ENCODE measurements at places on chromosomes 3 and 15.
A peak's percentile ranks its signal among the peaks of the same experiment; 100 is the strongest.

DNA sequence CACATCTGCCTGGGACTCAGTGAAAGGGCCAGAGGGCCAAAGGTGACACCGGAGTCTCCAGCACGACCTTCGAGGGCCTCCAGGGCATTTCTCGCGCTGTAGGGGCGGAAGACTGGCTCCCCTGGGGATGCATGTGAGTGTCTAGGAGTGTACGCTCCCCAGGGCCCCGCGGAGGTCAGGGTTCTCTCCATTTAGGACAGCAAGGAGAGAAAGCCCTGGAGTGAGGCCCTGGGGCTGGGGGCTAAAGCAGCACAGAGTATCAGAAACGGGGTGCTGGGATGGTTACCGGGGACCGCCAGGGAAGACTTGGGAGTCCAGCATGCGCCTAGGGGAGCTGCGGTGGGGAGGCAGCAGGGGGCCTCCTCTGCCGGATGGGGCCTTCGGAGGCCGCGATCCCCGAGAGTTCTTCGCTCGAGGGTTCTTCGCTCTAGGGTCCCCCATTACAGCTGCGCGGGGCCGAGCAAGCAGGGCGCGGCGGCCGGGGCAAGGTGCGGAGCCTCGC, 595 bp upstream of the APBA2 start:
- DNase-seq: no peak

- no peak for DNase-seq
These were observed 29.4 kb downstream of the NR2F2 start for GRCh38 chr15:96359616-96360521.

DNA sequence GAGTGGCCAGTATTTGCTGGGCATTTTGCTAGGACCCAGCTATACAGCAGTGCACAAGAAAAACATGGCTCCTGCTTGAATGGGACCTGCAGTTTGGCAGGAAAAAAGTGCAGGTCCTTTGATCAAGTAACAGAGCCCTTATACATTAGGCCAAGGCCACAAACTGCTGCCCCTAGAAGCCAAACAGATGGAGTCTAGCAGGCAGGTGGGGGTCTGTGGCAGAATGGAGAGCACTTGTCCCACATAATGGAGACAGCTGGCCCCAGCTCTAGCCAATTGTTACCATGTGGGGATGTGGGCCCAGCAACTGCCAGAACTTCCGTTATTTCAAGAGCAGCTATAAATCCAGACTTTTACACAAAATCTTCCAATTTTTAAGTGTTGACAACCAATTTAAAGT, 79.3 kb downstream of the SHQ1 start:
- no peak for DNase-seq

GRCh38 chr15:74179983-74180880, 6.7 kb downstream of the ISLR start:
- DNase-seq: no peak

DNA sequence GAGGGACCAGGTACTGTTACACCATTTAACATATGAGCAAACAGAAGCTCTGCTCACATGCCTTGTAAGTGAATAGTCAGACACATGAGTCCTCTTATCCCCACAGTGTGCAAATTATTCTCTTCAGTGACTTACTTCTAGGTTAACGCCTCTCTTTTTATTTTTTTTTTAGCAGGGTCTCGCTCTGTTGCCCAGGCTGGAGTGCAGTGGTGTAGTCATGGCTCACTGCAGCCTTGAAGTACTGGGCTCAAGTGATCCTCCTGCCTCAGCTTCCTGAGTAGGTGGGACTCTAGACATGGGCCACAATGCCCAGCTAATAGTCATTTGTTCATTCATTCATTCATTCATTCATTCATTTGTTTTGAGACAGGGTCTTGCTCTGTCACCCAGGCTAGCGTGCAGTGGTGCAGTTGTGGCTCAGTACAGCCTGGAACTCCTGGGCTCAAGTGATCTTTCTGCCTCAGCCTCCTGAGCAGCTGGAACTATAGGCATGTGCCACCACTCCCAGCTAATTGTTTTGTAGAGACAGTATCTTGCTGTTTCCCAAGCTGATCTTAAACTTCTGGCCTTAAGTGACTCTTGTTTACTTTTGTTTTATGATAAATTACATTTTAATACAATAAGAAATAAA, 94.7 kb downstream of the LRRC28 start:
- DNase-seq: no peak

- DNase-seq: no peak
These were observed 314.5 kb downstream of the TLE3 start for GRCh38 chr15:69783211-69783610.

- DNase-seq: peak; percentile 44
These were observed 26.3 kb upstream of the MNS1 start for GRCh38 chr15:56491110-56491722.

- DNase-seq: no peak
These were observed 114.7 kb upstream of the BHLHE40 start for GRCh38 chr3:4864503-4864902.

- no peak for DNase-seq
These were observed 1.6 kb downstream of the EIF4A2 start for GRCh38 chr3:186784820-186785494.

- DNase-seq: no peak
These were observed 1.1 kb downstream of the NOX5 start for GRCh38 chr15:69015591-69015990.

DNA sequence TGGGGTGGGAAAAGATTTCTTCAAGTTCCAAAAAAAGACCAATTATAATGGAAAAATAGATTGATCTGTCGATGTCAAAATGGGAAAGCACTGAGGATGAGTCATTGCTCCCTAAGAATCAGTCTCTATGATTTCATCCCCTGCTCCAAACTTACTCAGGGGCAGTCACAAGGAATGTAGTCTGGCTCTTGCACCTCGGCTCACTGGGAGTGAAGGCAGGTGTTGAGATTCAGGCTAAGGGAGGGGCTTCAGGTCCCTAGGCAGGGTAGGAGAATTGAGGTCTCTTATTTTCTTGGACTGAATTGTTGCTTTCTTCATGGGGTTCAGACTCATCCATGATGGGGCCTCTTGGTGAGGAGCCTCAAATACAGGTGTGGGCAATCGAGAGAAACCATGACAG, 14.2 kb downstream of the ESYT3 start:
- DNase-seq: no peak

- no peak for DNase-seq
These were observed 137.7 kb downstream of the FNDC3B start for GRCh38 chr3:172177046-172177445.

DNA sequence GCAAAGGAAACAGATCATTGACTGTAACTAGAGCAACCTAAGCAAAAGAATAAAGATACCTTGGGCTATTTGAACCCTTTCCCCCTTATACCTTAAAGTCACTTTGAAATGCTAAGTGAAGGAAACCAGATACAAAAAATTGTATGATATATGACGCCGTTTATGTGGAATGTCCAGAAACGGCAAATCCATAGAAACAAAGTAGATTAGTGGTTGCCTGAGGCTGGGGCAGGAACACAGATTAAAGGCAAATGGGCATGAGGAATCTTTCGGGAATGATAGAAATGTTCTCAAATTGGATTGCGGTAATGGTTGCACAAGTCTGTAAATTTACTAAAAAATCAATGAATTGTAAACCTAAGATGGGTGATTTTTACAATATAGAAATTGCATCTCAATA, 160.1 kb upstream of the CCDC54 start:
- no peak for DNase-seq

DNA sequence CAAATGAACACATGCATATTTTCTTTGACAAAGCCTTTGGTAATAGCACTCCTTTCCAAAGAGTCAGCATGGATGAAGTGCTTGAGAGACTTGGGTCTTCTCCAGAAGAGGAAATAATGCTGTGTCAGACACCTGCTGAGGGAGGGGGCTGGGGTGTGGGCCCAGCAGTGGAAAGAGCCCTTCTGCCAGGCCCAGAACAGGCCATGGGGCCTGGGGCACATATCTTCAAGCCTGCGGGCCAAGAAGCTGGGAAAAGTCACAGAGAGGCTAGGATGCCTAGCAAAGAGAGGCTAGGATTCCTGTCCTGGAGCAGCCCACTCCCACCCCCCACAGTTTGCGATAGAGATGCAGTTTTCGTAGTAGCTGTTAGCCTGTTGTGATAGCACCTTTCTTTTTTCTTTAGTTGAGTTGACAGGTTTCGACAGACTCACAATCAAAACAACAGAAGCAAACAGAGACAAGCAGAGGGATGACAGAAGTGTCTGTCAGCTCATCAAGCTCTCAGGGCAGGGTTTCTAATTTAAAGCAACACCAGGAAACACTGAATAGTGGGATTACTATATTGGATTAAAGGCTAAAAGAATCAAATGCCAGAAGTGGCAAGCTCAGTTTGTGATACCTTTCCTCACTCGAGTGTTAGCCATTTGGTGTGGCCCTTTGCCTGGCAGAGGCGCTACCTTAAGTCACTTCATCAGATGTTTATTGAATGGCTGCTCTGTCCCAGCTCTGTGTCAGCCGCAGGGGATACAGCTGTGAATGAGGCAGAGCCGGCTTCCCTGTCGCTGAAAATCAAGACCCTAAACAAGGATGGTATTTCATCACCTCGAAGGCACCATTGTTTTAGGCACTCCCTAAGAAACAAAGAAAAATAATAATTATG, 19.0 kb downstream of the CMTM7 start:
- DNase-seq: no peak

DNA sequence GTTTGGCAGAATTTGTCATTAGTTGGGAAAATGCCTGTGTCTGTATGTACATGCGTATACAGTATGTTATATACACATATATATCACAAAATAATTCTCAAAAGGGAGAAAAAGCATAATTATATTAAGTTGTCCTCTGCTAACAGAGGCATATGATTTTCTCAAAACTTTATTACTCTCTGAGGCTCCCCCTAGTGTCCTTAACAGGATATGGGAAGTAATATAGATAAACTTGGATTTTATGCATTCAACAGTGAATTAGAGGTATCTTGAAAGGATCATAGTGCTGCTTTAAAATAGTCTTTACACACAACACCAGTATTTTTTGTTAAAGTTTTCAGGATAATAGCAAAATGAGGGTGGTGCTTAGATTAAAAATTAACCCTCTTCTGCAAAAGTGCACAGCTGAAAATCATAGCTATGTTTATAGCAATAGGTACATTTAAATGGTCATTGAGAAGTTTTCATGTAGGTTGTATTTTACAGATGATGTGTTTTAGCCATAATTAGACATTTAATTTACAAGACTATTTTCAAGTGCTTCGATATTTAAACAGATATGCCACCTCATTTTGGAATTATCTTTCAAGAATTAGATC, 454.0 kb upstream of the ROBO2 start:
- DNase-seq: no peak

DNA sequence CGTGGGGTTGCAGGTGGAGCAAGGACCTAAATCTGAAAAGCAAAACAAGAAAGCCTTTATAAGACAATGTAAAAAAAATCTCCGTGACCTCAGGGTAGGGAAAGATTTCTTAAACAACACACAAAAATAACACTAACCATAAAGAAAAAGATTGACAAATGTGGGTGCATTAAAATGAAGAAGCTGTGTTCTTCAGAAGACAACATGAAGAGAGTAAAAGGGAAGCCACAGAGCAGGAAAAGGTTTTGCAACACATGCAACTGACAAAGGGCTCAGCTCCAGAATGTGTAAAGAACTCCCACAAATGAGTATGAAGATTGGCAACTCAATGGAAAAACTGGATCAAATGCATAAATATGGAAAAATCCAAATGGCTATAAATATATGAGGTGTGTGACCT, 74.2 kb downstream of the MAGEF1 start:
- no peak for DNase-seq

DNA sequence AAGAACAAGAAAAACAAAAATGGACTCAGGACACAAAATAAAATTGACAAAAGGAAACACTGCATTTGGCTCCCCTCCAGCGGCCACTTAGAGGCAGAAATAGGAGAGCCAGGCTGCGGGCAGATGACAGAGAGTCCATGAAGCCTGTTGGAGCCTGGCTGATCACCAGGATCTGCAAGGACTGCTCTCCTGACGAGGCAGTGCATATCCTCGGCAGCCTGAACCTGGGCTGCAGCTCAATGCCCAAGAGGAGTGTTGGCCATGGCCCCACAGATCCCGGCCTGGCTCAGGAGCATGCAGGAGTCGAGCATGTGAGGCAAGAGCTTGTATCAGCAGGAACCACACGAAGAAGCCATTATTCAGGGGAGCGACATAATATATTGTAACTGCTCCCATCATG, 199.8 kb downstream of the STT3B start:
- no peak for DNase-seq

DNA sequence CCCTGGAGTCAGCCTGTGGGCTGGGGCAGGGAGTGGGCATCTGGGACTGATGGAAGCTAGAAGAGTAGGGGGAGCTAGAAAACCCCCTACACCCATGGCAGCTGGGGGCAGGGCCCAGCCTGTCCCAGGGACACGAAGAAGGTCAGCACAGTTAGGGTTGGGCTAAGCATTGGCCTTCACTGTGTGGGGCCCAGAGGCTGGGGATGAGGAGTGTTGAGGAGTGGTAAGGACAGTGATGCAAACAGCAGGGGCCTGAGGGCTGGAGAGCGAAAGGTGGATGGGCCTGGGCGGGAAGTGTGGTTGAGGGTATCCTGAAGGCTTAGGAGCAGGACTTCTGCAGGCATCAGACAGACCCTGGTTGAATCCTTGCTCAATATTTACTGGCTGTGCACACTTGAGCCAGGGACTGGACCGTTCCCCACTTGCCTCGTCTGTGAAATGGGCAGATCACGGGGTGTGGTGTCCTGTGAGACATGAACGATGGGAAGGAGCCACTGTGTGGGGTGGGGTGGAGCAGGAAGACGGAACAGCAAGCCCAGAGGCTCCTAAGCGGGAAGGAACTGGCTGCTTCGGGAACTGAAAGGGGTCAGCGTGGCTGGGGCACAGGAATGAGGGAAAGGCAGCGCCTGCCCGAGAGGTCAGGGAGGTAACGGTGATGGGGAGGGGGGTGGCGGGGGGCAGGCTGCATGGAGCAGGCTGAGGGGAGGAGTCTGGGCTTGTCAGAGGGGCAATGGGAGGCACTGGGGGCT, 7.3 kb downstream of the PRKCD start:
- DNase-seq: no peak

GRCh38 chr3:49716691-49717210, 2.7 kb downstream of the AMIGO3 start:
- DNase-seq: no peak

DNA sequence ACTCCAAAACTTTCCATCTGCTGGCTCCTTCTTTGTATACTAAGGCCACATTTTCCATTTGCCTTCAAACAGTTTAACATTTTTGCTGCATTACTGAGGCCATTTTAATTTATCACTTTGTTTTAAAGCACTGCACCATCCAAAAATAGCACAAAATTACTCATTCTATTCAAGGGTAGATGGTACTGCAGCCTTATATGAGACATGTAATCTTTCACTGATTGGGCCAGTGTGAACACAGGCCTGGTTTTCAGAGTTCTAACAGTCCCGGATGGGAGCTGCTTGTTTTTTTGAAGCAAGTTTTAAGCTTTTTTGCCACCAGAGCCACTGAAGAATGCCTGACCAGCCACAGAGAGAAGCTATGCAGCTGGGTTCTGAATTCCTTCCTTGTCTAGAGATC, 172.3 kb upstream of the TSC22D2 start:
- no peak for DNase-seq

GRCh38 chr3:131324923-131325322, 56.7 kb upstream of the NUDT16 start:
- no peak for DNase-seq

GRCh38 chr15:88882785-88883184, 12.6 kb downstream of the HAPLN3 start:
- DNase-seq: no peak

Data from stimulated activated CD4-positive, alpha-beta T cell treated with anti-CD3 and anti-CD28 coated beads, Interleukin-4, amount 100 ng/mL, for 4 hours (primary cell).